Activated CD4-positive, alpha-beta T cell treated with anti-CD3 and anti-CD28 coated beads for 48 hours (primary cell): ENCODE measurements at places on chromosomes 5 and 9.

GRCh38 chr5:112880219-112880964, 19.3 kb downstream of the SRP19 start:
- no peak for DNase-seq

DNA sequence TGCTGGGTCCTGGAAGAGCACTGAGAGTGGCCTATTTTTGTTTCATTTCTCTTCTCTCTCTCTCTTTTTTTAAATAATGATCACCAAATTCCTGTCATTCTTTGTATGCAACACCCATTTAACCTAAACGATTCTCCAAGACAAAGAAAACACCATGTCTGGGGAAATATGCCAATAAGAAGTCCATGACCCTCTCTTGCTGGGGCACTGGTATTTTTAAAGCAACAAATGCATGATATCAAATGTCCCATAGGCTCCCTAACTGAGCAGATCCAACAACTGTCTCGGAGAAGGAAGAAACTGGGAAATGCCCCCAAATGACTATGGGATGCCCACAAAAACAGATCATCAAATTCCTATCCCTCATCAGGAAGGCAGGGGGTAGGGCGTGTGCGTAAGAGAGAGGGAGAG, 567.4 kb downstream of the CCDC171 start:
- no peak for DNase-seq

DNA sequence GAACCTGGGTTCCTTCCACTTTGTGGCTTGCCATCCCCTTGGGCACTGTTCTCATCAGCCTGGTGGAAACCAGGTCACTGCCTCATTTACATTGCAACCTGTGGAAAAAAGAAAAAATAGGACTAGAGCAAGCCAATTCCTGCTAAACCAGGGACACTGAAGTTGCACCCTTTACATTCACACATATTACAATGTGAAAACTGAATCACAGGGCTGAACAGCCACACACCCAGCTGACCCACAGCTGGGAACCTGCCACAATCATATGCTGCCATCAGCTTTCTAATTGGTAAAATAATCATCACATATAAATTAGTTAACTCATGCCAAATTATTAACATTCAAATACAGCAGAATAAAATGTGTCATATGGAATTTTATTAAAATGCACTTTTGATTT, 94.5 kb downstream of the CDH6 start:
- DNase-seq: no peak

DNA sequence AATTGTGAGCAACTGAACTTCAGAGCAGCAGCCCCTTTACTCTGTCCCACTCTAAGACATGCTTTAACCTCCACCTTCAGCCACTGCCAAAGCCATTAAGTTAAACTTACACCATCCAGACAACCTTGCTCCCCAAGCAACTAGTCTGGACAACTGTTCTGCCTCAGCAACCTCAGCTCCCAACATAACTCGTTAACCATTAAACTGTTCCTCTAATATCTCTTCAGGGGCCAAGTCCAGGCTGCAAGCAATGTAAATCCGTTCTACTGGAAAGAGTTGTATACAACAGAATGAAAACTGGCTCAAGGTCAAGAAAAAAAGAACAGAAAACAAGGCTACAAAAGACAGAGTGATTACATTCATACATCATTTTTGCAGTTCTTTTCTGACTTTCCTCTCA, 131.7 kb upstream of the TARS1 start:
- no peak for DNase-seq

- DNase-seq: no peak
These were observed 156.8 kb downstream of the NFIB start for GRCh38 chr9:14157191-14157590.

DNA sequence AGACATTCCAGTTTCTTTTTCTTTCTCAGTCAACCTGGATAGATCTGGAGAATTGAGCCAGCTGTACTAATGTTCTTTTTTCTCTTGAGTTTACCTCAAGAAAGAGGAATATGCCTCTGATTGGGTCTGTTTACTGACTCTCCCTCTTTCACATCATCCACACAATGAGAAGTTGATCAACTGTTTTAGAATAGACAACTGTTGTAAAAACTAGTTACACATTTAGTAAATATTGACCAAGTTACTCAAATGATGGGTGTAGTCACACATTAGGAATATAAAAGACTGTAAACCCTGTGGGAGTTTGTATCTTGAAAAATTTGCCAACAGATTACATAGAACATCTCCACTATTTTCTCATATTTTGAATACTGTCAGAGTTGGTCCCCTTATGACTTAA, 330.8 kb downstream of the FER start:
- no peak for DNase-seq

DNA sequence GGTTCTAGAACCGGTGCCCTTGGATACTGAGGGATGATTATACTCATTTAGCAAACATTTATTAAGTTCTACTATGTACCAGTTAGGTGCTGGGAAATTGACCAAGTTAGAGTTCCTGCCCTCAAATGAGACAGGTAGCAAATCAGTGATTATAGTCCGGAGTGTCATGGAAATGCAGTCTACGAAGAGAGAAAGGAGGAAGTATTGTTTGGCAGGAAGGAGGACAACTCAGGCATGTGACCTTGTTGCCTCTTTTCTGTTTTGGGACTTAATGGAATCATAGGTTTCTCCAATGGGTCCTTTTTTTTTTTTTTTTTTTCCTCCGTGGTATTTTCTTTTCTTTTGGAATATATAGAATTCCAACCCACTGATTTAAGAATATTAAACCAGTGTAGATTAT, 28.0 kb downstream of the OSTF1 start:
- no peak for DNase-seq

GRCh38 chr9:126985870-126986498, 71.4 kb downstream of the RALGPS1 start:
- peak; percentile 84 for DNase-seq

- DNase-seq: no peak
These were observed 15.4 kb downstream of the SFXN1 start for GRCh38 chr5:175493726-175494125.

DNA sequence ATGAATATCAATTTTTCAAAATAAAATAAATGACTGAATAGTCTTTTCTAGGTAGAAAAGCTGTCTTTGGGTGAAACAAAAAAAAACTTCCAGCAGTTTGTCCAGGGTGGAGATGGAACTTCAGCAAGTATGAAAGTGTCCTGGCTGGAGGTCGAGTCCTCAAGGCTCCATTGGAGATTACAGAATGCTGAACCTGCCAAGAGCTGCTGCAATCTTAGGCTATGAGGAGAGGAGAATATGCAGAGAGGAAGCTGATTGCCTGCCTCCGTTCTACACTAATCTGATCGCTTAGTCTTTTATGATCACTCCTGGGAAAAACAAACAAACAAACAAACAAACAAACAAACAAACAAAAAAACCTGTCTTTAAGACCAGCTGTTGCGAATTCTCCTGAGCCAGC, 50.6 kb downstream of the NREP start:
- DNase-seq: no peak

- no peak for DNase-seq
These were observed 176.7 kb upstream of the FGF10 start for GRCh38 chr5:44565902-44566301.

DNA sequence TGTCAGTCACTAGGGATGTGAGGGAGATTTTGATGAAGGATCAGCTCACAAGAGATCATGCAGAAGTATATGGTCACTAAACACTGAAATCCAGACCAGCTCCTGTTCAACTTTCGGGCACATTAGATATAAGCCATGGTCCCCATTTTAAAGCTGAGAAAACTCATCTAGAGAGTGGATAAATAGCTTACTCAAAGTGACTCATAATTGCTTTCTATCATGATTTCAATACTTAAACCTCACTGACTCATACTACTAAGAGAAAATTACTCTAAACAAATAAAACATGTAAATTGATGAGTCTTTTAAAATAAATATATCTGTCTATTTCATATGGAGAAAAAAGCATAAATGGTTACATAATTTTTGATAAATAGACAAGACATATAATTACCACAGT, 567.7 kb downstream of the TLR4 start:
- DNase-seq: no peak

DNA sequence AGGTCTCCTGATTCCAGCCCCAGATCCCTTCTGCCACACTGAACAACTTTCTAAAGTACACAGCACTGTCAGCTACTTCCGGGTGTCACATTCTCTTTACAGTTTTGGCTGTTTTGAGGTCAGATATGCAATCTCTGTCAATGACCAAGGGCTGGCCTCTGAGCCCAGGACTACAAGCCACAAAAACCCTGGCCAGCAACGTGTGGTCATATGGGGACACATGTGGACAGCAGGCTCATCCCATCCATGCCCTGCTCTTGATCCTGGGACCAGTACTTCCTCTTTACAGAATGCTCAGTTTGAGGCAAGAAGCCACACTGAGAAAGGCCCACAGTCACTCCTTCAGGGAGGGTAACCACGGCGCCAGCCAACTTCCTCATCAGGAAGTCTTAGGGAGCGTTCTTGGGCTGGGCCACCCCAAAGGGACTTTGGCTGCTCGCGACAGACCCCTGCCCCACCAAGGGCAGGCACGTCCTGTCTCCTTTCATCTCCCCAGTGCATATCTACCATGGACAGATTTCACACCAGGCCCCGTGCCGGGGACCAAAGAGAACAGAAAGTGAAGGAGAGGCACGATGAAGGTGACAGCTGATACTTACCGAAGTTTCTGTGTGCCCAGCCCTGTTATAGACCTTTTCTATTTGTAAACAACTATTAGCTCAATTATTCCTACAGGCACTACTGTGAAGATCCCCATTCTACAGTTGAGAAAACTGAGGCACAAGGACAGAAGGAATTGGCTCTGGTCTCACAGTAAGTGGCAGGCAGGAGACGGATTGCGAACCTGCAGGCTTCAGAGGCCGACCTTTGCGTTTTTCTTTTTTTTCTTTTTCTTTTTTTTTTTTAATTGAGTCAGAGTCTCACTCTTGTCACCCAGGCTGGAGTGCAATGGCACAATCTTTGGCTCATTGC, 37.3 kb downstream of the STK10 start:
- peak; percentile 18 for DNase-seq

GRCh38 chr9:30796764-30797163, 1587.7 kb upstream of the ACO1 start:
- DNase-seq: no peak
